Astrocyte of the hippocampus (primary cell): ENCODE measurements at places on chromosomes 3 and 15.

GRCh38 chr3:16817197-16817596 is 67.6 kb upstream of the PLCL2 start:
- no peak for DNase-seq

DNA sequence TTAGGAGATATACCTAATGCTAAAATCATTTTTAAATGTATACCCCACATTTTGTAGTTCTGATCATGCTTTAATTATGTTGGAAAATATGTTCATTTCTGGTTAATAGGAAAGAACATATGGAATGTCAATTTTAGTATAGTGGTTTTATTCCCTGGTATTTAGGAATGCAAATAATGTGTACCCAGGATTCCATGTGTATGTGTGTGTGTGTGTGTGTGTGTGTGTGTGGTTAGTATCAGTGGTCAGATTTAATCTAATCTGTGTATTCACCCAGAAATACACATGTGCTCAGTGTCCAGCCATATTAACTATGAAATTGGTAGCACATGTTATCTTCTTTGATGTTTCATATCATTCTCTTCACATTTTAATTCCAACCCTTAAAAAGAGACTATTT is 233.5 kb upstream of the DCBLD2 start:
- no peak for DNase-seq

- DNase-seq: no peak
Observed at GRCh38 chr3:189502676-189503257, 128.4 kb upstream of the TP63 start.

DNA sequence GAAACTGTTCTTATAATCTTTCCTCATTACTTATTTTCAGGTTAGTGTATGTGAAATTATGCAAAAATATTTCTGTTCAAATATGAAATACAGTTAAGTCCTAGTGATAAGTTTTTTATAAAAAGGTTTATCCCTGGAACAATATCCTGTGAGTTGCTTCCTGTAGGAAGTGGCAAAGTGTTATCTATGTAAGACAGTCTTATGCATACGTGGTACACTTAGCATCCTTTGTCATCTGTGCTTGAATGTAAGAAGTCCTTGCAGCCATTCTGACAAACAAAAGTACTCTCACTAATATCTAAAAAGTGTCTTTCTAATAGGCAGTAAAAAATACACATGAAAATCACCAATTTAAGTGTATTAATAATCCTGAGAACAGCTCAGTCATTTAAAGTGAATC is 372.5 kb upstream of the BCHE start:
- DNase-seq: no peak

GRCh38 chr15:26624128-26624527 is 148.7 kb downstream of the GABRB3 start:
- no peak for DNase-seq

DNA sequence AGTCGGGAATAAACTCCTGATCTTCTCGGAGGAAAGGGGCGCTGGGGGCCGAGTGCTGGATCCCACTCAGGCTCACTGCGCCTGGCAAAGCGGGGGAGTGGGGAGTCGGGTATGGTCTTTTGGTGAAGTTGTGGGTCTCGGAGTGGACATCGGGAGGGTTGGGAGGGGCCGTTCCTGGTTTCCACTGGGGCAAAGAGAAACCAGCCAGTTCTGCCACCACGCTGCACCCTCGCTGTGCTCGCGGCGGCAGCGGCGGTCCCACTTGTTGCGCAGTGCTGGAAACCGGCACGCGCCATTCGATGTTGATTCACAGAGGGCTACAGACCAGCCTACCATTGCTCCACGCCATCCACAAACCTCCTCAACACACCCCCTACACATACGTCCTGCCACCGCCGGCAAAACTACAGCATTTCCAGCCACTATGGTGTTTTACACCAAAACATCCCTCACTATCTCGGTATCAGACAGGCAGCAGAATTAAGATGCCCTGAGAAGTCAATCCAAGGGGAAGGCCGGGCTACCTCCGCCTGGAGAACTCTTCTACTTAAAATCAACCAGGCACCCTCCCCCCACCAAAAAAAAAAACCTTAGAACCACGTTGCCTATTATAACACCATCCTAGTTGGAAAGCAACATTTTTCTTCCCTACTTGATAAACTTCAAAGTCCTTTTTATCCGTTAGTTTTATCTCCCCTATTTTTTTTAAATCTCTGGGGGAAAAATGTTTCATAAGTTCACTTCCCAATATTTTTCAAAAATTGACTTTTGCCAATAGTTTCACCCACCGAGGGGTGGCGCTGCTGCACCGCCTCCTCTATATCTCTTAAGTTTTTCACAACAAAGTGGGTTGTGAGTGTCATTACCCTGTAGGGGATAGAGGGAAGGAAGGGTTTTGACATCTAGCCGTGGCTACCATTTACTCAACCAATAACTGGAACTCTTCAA is 3.6 kb downstream of the BCL6 start:
- peak; percentile 84 for DNase-seq

DNA sequence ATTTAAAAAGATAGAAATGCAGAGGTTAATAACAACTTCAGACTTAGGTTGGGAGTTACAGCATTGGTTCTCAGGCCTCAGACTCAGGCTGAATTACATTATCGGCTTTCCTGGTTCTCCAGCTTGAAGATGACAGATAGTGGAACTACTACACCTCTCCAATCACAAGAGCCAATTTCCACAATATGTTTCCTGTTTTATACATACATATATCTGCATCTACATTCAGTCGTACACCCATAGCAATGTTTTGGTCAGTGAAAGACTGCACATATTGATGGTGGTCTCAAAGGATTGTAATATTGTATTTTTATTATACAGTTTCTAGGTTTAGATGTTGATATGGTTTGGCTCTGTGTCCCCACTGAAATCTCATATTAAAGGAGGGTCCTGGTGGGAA is 35.4 kb downstream of the AADACL2 start:
- DNase-seq: no peak

- no peak for DNase-seq
Observed at GRCh38 chr15:66985653-66986052, 79.7 kb upstream of the SMAD3 start.

- no peak for DNase-seq
Observed at GRCh38 chr3:183539811-183540210, 15.7 kb downstream of the KLHL6 start.

DNA sequence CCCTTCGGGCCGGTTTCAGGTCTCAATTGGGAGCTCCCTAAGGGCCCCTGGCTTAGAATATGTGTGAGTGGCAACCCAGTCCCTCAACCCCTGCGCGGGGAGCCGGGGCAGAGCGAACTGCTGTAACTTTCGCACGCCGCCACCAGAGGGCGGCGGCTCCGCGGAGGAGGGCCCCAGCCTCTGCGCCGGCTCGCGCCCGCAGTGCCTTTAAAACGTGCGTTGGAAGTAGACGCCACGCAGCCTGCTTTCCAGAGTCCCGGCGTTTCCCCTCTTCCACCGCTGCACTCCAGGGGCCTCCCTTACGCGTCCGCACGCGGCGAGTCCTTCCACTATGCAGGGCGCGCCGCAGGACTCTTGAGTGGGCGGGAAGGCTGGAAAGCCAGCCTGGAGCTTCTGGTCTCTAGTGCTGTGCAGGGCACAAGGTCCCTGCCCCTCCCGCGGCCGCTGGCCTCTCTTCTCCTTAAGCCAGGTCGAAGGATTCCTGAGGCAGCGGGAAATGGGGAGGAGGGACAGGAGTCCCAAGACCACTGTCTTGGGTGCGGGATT is 23.7 kb upstream of the RNU6-1 start:
- peak; percentile 89 for DNase-seq

GRCh38 chr3:113533534-113533892 is 1.2 kb downstream of the SIDT1 start:
- DNase-seq: no peak

DNA sequence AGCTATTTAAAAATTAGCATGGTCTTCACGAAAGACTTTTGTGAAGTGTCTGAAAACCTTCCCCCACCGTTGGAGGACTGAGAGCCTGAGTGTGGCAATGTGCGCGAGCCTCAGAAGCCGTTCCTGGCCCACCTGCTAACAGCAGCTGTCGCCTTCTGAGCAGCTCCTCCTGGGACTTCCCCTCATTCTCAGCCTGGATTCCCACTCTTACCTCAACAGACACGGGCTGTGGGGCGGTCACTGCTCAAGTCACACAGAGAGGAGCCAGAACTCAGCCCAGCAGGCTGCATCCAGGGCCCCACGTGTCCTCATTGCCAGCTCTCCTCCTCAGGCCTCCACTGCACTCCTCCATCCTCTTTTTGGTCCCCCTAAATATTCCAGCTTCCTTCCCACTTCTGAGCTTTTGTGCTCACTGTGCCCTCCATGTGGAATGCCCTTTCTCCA is 7.8 kb downstream of the DNASE1L3 start:
- DNase-seq: no peak

DNA sequence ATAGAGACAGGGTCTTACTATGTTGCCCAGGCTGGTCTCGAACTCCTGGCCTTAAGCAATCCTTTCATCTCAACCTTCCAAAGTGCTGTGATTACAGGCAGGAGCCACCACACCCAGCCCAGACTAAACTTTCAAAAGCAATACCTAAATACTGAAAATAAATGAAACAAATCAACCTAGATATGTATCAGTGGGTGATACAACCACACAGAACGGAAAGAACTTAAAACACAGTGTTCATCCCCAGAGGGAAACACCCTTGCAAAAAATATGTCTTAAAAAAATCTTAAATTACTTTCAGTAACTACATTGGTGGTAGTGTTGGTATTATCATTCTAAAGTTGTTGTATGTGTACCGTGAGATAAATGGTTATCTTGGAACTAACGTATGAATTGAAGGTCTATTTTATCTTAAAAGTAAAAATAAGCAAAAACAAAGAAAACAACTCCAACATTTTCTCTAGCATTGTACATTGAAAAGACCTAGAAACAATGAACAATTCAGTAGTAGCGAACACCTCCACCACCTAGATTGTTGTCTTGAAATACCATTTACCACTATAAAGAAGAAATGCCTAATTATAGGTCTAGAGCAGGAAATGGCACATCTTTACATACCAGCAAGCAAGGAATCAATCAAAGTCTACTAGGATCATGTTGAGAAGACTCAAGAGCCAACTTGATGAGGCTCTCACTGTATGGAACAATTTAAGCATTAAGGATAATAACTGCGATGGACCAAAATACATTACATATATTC is 24.7 kb downstream of the SLTM start:
- DNase-seq: no peak

DNA sequence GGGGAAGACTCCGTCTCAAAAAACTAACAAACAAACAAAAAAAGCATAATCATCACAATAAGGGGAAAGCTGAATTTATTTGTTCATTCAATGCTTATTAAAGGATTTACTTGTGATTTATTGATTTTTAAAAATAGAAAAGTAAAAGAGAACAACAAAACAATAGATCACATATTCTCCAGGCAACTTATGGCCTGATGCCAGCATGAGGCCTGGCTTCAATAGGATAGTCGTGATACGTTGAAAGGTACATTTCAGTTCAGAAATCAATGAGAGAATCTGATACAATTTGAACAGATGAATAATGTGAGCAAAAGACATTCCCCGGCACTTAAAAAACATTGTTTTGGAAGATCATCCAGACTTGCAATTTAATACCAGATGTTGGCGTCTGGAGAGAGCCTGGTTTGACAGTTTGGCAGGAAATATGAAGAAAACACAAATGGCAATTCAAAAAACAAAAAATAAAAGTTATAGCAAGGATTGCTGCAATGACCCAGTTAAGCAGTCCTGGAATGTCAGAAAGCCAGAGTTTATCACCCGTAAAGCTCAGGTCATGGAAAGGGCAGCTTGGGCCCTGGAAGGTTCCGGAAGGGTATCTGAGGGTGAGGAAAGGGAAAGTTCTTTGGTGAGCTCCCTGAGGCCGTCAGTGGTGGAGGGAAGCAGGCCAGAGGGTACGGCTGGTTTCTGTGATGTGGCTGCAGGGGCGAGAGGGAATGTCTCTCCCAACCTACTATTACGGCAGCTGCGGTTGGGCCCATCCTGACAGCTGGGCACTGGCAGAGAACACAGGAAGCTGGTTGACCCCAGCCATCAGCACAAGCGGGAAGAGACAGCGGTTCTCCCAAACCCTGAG is 230.2 kb upstream of the HES1 start:
- no peak for DNase-seq

DNA sequence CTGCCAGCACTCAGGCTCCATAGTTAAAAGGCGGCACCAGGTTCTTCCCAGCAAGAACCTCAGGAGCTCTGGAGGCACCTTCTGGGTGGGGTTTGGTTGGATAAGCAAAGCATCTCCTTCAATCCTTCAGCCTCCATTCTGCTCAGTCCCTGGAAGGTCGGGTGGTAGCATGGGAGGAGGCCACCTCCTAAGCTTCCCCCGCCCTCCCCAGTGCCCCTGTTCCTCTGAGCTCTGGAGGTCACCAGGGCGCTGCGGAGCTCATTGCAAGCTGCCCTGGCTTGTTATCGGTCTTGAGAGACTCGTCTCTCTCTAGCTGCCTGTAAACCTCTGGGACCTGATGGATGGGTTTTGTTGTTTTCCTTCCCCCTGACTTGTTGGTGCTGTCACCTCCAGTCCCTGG is 124.8 kb downstream of the RPLP1 start:
- DNase-seq: no peak

DNA sequence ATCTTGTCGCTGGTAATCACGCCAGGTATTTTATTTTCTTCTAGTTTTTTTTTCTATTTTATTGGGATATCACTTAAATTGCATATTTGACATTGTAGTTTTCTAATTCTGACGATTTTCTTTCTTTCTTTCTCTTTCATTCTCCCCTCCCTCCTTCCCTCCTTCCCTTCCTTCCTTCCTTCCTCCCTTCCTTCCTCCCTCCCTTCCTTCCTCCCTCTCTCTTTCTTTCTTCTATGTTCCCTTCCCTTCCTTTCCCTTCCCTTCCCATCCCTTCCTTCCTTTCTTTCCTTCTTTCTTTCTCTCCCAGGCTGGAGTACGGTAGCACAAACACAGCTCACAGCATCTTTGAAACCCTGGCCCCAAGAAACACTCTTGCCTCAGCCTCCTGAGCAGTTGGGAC is 100.6 kb upstream of the BCL6 start:
- no peak for DNase-seq

- peak; percentile 97 for DNase-seq
Observed at GRCh38 chr3:15269091-15269989, 63.0 kb downstream of the SH3BP5 start.

- peak; percentile 82 for DNase-seq
Observed at GRCh38 chr15:45121706-45122417, 7.7 kb downstream of the DUOXA2 start.

DNA sequence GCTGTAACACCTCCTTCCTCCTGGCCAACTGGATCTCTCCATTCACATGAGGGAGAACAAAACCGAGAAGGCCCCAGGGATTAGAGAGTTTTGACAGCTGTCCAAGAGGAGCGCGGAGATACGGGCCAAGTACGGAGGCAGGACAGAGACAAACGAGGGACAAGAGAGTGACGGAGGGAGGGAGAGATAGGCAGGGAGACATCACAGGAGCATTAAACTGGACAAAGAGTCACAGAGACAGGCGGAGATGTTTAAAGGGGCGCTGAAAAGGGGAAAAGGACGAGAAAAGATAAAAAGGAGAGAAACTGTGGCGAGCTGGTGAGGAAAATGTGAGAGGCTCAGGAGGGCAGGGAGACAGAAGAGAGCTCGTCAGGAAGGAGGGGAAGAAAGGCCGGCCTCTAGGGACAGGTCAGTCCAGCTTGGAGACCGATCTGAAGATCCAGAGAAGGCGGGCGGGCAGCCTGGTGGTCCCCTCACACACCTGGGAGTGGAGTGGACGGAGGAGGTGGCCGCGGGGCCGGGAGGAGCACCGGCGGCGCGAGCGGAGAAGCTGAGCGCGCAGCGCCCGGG is 40.5 kb upstream of the ROPN1 start:
- DNase-seq: peak; percentile 60

GRCh38 chr3:64651741-64652241 is 36.0 kb downstream of the ADAMTS9 start:
- DNase-seq: peak; percentile 75
